ENCODE measurements at places on chromosomes 11 and 22. TPM values are rescaled to one million over a fixed set of nuclear protein-coding genes. Genes with fewer than 3 reads are reported as not detected.
A peak's percentile ranks its signal among the peaks of the same experiment; 100 is the strongest.

Gene SART1
- 38.2 TPM for total RNA-seq

Gene LSP1
- total RNA-seq = 66.6 TPM

DNA sequence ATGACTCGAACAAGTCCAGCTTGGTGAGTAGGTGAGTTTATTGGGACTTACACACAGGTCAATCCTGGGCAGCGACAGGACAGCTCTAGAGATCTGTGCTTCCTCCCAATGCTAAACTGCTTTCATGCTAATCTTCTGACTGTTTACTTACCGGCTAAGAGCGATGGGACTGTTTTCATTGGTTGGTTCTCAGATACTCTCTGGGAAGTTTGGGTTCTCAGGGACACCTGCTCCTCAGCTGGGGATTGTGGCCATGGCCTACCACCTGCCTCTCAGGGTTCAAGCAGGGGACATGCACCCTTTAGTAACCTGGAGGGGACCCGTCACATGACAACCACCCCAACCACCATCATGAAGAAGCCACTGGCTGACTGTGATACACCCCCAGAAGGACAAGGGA is 13.1 kb downstream of the APOL2 start:
- DNase-seq = no peak

DNA sequence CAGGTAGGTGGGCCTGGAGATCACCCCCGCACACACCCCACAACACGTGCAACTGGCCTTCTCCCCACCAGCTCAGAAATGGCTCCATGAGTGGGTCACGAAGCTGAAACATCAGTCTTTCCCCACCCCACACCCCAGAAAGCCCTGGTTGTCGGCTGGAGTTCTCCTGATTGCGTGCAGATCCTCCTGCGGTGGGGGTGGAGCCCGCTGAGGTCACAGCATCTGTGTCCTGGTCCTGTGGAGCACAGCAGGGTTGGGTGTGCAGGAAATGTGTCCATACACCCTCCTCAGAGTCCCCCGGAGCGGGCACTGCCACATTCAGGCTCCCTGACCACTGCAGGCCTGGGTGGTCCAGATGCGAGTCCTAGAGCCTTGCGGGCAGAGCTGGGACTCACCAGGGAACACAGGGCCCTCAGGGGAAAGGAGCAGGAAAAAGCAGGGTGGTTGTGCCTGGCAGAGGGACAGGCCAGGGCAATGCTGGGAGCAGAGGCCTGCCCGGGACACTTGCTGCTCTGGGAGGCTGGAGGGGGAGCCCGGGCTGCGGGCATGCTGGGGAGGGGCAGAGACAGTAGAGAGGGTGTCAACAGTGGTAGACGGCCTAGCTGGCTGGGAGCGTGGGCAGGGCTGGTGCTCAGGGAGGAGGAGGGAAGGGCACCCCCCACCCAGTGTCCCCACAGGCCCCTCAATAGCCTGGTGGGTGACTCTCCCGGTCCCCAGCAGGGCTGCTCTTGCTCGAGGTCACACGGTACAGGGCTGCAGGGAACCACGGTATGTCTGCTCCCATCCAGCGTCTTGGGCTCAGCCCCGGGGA is 42.4 kb upstream of the PPARA start:
- DNase-seq = no peak

GRCh38 chr11:12411806-12412727 is 34.7 kb downstream of the PARVA start:
- DNase-seq = peak; percentile 94

DNA sequence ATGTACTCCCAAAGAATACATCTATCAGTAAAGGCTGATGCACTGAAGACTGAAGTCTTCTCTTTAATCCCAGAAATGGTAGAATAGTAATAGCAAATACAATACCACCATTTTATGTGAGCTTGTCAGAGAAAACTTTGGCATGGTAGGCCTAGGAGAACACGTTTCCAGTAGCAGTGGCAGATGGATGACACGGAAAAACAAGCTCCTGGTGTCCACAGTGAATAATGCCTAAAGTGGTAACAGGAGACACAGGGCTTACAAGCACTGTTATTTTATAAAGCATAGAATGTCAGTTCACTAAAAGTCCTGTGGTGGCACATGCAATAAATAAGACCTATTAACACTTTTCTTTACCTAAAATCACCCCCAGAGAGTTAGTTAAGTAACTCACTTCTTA is 277.6 kb downstream of the TTC28 start:
- no peak for DNase-seq

DNA sequence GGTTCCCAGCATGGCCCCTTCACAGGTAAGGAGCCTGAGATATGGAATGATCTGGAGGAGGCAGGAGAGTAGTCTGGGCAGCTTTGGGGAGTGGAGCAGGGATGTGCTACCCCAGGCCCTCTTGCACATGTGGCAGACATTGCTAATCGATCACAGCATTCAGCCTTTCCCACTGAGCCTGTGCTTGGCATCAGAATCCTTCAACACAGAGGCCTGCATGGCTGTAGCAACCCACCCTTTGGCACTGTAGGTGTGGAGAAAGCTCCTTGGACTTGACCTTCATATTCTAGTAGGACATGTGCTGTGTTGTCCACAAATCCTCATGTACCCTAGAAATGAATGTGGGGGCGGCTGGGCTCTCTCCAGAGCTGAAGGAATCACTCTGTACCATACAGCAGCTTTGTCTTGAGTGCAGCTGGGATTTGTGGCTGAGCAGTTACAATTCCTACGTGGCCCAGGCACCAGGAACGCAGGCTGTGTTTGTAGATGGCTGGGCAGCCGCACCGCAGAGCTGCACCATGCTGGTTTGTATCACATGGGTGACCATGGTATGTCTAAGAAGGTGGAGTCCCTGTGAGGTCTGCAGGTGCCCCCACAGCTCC is 21.8 kb upstream of the PPP6R3 start:
- no peak for DNase-seq

- DNase-seq = no peak
Observed at GRCh38 chr11:72591785-72592502, 82.3 kb downstream of the PDE2A start.

DNA sequence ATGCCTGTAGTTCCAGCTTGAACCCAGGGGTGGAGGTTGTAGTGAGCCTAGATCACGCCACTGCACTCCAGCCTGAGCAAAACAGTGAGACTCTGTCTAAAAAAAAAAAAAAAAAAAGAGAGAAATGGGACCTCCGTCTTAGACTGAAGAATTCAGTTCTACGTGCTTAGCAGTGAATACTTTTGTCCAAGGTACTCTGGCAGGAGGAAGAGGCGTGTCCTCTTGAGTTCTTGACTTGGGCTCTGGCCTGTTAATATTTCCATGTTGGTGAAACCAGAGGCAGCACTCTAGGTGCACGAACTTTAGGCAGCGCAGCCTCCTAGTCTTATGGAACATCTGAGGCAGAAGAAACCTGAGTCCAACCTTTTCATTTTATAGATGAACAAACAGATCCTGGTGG is 2.4 kb downstream of the HMBS start:
- no peak for DNase-seq

Measured in MG63 (cell line).